ENCODE measurements at places on chromosomes 6 and 20.
A peak's percentile ranks its signal among the peaks of the same experiment; 100 is the strongest.

DNA sequence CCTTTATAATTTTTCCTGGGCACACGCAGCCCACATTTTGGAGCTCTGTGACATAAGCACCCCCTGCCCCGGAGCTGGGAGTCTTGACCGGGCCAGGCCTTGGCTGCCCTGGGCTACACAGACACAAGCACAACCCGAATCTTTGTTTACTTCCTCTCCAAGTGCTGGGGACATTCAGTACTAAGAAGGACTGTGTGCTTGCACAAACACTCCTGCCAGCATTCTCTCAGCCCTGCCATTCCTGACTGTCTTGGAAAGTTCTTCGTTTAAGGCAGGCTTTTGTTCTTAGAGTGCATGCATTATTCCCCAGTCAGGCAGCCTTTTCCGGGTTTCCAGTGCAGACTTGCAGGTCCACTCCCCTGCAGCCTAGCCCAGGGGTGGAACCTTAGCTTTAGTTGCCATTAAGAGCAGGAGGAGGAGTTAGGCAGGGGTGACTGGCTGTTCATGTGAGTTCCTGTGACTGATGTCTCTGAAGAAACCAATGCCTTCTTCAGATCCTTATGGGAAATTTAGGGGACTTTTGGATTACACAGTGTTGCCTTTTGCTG is 28.6 kb downstream of the FOXO3 start:
- DNase-seq: peak; percentile 9

- no peak for DNase-seq
Measured at GRCh38 chr6:90154755-90155470, 141.7 kb downstream of the BACH2 start.

DNA sequence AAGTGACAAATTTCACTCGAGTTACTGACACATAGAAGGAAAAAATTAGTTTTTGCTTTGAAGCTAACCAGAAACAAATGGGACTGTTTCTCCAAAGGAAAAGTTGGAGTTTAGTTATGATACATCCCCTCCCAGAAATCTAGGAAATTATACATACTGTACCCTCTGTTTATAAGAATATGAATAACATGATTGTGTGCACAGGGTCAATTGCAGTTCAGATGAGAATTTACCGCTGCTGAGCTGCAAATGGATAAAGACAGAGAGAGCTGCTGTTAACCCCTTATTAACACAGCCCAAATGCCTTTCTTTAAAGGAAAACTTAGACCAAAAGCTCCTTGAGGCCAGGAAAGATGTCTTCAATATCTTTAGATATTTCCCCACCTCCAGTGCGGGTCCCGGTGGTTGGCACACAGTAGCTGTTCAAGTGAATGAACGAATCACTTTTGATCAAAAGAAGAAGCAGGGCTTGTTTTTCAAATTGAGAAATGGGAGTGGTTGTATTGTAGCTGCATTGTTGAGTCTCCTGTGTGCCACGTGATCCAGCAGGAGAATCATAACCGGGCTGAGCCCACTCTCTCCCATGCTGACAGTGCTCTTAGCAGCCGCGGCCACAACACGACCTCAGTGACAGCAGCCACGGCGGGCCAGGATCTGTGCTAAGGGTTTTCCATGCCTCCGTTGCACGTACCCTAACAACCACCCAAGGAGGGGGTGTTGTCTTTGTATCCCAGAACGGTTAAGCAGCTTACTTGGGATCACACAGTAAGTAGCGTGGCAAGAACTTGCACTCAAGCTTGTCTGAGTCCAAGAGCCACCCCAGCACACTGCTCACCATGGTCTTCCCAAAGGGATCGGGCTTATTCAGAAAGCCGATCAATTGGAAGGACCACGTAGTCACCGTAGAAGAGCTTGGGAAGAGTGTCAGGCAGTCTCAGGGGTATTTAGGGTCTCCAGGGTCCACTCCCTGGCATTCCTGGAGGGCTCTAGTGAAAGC is 53.5 kb upstream of the BMP6 start:
- DNase-seq: no peak

DNA sequence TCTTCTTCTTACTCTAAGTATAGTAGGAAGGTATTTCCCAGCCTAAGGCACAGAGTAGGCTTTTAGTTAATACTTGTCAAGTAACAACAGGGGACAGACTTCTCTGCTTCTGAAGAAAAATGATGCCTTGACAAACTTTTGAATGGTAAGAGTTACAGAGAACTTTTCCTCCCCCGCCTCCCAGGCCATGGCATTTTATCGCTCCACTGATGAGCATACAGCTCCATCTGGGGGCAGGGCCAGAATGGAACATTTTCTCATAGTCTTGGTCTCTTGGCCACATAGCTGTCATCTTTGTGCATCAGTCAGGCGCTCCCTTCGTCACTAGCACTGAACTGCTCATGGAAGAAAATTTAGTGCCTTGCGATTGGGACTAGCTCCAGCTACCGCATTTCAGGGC is 1066.8 kb upstream of the CITED2 start:
- DNase-seq: no peak

GRCh38 chr6:53498649-53499048 is 46.3 kb downstream of the GCLC start:
- no peak for DNase-seq

DNA sequence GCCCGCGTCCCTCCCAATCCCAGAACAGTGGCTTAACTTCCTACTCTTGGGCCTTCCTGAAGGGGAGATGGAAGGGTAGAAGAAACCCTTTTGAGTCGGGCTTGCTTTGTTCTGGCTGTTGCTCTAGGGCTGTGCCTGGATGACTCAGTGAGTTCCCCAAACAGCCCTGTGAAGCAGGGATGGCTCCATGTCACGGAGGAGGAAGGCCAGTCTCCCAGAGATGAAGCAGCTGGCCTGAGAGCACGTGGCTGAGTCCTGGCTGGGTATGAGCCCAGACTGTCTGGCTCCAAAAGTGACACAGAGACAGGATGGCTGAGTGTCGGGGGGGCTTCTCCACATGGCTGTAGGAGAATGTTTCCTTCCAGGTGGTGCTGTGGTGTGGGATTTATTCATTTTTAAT is 4.6 kb downstream of the SYTL3 start:
- DNase-seq: no peak

DNA sequence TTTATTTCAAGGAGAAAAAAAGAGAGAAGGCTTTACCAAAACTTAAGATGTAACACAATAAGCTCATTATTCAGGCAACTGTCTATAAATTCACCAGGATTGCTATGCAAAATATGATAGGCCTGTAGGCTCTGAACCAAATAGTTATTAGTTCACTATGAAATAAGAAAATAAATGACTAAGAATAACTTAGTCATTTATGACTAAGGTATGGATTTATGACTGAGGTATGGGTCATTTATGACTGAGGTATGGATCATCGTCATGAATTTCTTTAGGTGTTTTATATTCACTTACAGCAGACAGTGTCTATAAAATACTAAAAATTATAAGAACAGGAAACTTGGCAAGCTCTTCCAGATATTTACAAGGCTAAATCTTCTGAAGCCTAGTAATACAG is 52.1 kb upstream of the SNX9 start:
- DNase-seq: no peak

- no peak for DNase-seq
Measured at GRCh38 chr6:144757299-144757698, 472.2 kb downstream of the UTRN start.

GRCh38 chr20:62622877-62623487 is 19.3 kb upstream of the SLCO4A1 start:
- DNase-seq: no peak

DNA sequence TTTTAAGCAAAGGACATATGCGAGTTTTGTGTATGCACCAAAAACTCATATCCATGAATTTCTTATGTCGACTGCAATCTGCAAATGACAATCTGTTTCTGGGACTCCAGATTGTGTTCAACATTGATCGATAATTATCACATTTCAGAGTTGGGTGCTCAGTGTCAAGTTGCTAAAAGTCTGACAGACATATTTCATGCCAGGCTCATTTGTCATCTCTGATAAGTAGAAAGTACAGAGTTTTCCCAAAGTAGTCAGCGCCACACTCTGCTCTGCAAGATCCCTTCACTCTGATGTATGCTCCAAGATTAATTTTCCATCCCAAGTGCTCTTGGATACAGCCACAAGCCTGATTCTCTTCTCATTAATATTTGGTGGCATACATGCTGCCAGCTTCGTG is 331.1 kb downstream of the DOK5 start:
- no peak for DNase-seq

DNA sequence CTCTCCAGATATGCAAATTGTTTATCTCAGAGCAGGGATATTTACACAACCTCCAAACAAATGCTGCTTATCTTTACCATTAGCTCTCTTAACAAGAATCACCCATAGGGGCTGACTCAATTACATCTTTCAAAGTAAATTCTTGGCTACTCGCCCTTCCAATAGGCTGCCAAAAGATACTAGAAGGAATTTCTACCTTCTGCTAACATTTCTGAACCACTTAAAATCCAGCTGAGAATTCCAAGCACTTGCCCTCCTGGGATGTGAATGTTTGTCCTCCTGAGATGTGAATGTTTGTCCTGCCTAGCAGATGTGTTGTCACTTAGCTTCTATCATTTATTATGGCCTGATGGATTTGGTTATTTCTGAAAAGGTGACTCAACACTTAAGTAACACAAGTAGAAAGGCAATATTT is 388.0 kb downstream of the GJA1 start:
- DNase-seq: no peak

DNA sequence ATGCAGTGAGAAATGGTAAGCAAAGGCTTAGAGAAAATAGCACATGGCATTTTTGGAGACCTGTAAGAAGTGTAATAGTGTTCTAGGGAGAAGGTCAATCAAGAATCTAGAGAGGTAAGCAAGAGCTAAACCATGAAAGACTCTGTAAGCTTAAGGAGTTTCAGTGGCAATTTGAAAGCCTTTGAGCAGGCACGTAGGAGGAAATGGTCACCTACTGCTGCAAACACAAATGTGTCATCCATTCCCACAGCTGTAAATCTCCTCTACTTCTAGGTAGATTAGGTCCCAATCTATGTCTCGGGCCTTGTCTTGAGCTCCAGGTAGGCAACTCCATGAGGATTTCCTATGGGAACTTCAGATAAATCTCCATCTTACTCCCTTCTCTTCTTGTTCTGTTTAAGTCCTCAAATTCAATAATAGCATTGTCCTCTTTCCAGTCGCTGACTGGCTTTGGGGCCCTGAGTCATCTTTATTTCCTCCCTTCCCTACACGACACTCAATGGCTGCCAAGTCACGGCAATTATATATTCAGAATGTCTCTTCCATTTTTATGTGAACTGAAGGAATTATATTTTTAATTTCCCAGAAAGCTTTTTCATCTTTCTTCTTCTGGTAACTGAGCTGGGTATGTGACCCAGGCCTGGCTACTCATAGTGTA is 24.2 kb upstream of the PAQR8 start:
- DNase-seq: no peak

DNA sequence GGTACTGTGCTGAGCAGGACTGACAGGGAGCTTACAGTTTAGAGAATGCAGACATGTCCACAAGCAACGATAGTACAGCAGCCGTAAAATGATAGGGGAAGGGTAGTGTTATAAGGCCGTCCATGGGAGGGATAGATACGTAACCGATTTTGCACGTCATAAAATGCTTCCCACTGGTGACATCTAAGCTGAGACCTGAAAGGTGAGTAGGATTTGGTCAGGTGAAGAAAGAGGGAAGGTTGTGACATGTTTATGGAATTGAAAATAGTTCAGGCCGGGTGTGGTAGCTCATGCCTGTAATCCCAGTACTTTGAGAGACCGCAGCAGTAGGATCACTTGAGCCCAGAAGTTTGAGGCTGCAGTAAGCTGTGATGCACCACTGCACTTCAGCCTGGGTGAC is 25.6 kb downstream of the SNX9 start:
- no peak for DNase-seq

DNA sequence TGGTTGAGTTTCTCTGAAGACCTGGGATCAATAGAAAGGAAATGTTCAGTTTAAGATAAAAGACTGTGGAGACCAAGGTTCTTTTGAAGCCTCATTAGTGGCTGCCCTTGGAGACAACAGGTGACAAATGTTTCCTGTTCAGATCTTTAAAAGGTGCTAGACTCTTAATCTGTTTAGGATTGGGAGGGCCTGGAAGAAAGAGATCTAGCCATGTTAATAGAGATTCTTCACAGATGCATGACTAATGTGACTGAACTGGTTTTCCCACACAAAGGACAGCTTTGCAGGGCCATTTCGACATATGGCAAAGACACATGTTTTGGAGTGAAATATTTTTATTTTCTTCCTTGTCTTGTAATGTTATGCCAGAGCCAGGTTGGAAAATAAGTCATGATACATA is 82.2 kb downstream of the WDR27 start:
- no peak for DNase-seq

DNA sequence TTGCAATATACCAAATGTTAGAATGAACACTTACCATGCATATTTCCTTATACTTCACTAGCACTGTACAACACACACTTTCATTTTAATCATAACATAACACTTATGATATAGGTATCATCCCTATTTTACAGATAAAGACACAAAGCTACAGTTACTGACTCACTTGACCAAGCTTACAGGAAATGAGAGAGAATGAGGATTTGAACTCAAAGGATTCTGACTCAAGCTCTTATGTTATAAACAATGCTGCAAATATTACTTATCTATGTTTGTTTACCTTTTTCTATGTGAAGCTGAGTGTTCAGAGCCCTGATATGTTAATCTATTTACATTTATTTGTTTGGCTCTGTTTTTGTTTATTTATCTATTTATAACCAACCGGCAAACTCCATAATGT is 245.4 kb downstream of the PTPRK start:
- DNase-seq: no peak

- no peak for DNase-seq
Measured at GRCh38 chr6:23635150-23635549, 490.9 kb upstream of the NRSN1 start.

DNA sequence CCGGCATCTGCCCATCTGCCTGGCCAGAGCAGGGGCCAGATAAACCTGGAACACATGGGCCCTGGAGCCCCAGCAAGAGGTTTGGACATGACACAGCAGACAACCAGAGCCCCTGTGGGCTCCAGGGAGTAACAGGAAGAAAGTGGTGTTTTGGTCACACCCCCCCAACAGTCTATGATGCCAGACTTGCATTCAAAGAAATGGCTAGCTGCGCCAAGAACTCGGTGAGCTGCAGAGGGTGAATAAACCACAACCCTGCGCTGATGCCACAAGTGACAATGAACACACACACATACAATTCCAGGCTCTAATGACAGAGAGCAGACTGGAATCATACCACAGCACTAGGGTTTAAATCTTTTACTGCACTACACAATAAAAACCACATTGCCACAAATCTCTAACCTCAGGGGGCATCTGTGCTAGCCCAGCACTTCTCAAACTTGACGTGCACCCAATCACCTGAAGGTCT is 34.0 kb downstream of the TRERF1 start:
- no peak for DNase-seq

- peak; percentile 64 for DNase-seq
Measured at GRCh38 chr20:309306-309840, 12.0 kb downstream of the ZCCHC3 start.

GRCh38 chr20:35296101-35296554 is 3.9 kb upstream of the FAM83C start:
- DNase-seq: no peak
